NCI-H187 treated with DMSO at 0.1 percent for 48 hours (cell line): ENCODE measurements at places on chromosomes 5 and 9.

DNA sequence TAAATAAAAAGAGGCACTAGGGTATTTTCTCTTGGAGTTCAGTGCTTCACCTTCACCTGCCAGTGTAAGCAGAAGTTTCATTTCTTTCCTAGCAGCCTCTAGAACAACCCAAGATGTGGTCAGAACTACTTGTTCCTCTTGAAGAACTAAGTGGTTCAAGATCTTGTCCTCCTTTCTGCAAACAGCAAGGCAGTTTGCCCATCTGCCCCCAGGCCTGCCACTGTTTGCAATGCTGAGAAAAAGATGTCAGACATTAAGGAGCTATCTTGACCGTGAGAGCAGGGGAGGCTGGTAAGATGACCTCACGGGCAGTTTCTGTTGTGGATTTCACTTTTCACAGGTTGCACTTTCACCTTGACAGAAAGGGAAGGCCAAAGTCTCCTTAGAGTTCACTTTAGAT lies 52.0 kb upstream of the KLF4 start:
- DNase-seq = no peak

DNA sequence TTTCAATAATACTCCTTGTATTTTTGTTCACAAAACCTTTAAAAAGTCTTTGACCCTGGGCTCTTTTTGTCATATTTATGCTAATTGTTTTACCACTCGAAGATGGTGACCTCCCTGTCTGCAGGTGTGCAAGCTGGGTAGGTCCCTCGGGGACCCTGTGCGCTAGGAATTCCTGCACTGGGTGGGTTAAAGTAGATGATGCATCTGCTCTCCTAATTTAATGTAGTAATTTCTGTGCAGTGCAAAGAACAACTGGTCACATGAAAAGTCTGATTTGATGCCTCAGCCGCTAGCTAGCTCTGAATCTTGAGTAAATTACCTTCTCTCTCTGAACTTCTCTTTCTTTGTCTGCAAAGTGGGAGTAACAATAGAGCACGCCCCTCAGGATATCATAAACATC lies 139.1 kb upstream of the OTULINL start:
- DNase-seq = no peak

- no peak for DNase-seq
Measured at GRCh38 chr9:31071606-31072286, 1312.7 kb upstream of the ACO1 start.

GRCh38 chr9:137618105-137619067 lies at the start of gene EHMT1:
Gene EHMT1, plus strand, starts transcription at chr9:137619005. Its CDS starts 24 bp downstream, at chr9:137619029.
- DNase-seq = no peak

GRCh38 chr5:94181895-94182294 lies 436.5 kb downstream of the KIAA0825 start:
- no peak for DNase-seq

GRCh38 chr5:107388141-107388861 lies 282.4 kb downstream of the EFNA5 start:
- DNase-seq = no peak

GRCh38 chr9:97997330-97998276 lies 14.5 kb downstream of the ANP32B start:
- DNase-seq = no peak

DNA sequence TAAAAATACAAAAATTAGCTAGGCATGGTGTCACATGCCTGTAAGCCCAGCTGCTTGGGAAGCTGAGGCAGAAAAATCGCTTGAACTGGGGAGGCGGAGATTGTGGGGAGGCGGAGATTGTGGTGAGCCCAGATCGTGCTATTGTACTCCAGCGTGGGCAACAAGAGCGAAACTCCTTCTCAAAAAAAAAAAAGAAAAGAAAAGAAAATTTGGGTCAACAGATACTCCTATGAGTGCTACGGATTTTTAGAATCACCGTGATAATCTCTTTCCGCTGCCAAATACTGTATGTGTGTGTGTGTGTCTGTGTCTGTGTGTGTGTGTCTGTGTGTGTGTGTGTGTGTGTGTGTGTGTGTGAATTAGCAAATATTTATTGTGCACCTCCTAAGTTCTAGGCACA lies 64.4 kb downstream of the ARRDC3 start:
- no peak for DNase-seq

- no peak for DNase-seq
Measured at GRCh38 chr5:128224336-128224735, 140.8 kb downstream of the SLC12A2 start.

DNA sequence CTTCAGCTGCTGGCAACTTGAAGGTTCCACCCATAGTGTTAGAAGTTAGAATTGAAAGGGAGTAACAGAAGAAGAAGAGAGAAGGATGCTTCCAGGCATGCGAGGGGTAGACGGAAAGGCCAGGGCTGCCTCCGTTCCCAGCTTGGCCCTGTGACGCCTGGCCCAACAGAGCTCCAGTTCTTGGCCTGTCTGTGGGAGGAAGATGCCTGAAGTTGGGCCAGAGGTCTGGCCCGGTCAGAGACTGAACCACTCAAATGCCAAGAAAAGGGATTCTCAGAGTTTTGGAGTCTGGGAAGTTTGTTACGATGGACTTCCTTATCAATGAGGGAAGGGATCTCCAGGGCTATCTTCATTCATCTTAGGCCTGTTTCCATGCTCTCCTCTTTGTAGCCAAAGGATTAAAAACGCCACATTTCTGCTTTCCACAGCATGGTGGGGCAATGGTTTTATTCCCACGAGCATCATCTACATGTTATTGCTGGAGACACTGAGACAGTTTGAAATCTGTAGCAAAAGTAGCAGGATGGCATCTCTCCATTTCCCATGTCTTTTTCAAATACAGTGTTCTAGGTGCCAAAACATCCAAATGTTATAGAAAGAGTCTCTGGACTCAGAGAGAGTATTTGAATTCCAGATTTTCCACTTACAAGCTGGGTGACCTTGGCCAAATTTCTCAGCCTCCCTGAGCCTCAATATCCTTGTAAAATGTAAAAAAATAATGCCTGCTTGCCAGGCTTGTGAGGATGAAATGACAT lies 65.4 kb upstream of the ANKRD55 start:
- DNase-seq = no peak

GRCh38 chr5:94749042-94749441 lies 130.6 kb downstream of the SLF1 start:
- no peak for DNase-seq

DNA sequence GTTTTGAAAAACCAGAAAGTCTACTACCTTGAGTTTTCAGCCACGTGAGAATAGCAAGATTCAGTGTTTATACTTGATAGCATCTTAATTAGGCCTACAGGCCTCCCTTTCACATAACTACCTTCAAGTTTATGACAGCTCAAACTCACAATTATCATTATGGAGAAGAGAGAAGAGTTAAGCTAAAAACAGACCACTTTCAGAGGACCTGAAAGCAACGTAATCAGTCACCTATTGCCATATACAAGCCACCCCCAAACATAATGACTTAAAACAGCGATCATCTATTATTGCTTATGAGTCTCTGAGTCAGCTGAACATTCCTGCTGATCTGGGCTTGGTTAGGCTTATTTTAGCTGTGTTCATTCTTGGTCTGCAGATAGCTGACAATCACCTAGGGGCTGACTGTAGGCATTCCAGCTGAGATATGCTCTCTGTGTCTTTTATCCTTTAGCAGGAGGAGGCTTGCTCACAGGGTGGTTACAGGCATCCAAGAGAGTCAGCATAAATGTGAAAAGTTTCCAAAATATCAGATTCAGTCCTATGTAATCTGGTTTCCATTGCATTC lies 130.9 kb downstream of the COX7C start:
- no peak for DNase-seq

GRCh38 chr9:128142061-128142460 lies 7.2 kb upstream of the LCN2 start:
- no peak for DNase-seq

- DNase-seq = no peak
Measured at GRCh38 chr5:39800042-39800601, 375.3 kb upstream of the DAB2 start.

GRCh38 chr5:122921826-122922225 lies 76.4 kb downstream of the SNX24 start:
- DNase-seq = no peak

DNA sequence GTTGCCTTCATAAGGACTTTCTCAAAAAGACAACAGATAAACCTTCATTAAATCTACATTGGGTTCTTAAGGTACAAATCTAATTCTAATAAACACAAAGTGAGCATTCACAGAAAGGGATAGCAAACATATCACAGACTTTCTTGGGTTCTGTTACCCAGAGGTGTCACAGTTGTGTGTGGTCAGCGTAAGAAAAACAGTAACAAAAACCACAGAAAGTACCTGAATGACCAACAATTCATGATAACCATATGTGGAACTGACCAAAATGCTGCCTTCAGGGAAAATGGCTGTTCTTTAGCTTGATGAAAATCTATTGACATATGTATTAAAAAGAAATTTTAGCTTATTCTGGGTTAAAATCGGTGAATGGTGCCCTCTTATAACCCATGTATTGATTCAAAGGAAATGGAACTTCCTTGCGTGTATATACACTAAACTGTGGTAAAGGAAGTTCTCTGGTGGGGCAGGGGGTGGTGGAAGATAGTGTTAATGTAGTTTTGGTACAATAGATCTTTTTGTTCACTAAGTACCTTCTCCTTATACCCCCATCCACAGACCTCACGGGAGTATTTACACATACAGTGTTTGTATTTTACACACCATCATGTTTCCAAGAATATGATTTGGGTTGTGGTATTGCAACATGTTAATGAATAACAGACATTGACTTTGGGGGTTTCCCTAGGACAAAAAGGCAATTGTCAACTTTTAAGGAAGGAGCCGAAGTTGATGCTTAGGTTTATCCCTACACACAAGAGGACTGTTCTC lies 152.5 kb downstream of the APBA1 start:
- no peak for DNase-seq

- DNase-seq = no peak
Measured at GRCh38 chr9:68981789-68982188, 32.1 kb downstream of the PRKACG start.

- no peak for DNase-seq
Measured at GRCh38 chr9:92140754-92141143, 25.5 kb upstream of the SPTLC1 start.

- DNase-seq = no peak
Measured at GRCh38 chr5:6402939-6403338, 24.6 kb upstream of the MED10 start.
